AG10803 (cell line): ENCODE measurements at places on chromosomes 3 and 15.

DNA sequence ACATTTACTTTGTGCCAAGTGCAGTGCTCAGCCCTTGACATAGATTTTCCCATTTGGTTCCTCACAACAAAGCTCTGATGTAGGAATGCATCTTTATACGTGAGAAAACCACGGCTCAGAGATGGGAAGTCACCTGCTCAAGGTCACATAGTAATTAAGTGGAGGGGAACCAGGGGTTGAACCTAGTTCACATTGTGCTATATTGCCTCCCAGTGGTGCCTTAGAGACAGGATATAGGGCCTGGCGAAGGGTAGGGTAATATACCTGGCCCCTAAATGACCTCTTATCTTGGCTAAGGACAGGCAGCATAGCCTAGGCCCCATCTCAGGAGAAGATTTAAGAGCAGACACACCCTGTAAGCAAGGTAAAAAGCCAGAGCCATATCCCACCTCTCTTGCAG, 71.5 kb downstream of the FOXP1 start:
- no peak for DNase-seq

DNA sequence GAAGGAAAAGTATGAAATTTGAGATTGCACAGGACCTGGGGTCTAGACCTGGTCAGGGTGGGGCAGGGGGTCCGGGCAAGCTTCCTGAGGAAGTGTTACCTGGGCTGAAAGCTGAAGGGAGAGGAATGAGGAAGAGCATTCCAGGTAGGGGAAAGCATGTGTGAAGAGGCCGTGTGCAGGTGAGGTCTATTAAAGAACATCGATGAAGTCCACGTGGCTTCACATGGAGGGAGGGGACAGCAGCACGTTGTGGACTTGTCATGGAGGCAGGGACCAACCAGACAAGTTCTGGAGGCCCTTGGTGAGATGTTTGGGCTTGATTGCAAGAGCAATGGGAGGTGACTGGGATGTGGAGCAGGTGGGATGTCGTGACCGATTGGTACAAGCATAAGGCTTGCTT, 47.1 kb downstream of the IDH2 start:
- no peak for DNase-seq

DNA sequence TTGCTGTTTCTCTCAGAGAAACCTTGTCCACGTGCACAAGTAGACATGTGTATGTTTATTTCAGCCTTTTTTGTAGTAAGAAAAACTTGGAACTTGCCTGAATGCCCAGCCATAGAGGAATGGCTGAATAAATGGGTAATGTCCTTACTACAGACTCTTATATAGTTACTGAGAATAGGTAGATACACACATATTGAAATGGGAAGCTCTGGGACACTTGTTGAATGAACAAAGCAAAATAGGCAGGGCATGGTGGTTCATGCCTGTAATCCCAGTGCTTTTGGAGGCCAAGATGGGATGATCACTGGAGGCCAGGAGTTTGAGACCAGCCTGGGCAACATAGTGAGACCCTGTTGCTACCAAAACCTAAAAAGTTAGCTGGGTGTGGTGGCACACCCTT, 1.7 kb downstream of the UNC45A start:
- DNase-seq: no peak

DNA sequence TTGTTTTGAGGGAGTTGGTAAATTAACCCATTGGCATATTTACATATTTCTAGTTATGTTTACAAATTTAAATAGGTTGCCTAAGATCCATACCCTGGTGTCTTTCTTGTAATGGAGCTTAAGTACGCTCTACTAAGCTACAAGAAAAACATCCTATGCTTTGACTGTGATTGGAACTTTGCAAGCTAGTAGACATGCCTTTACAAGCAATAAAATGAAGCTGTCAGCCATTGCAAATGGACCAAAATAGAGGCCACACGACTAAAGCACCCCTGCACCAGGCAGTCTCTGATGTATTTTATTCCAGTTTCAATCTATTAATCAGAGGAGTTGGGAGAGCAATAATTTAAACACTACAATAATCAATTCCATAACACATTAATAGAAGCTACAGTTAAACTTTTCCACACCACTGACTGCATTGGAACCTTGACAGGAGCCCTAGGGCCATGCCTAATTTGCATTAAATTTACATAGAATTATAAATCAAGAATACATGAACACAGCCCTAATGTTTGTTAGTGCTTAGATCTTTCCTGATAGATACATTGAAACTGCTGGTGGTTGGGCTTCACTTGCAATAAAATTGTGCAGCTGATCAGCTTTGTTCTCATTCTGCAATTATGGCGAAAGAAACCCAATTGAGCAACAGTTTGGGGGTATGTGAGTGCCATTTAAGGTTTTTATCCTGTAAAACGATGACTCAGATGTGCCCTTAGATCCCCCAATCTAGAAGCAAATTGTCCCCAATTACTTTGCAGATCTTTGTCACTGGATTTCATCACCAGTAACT, 360.1 kb downstream of the LSAMP start:
- DNase-seq: peak; percentile 8
